Islet precursor cell (in vitro differentiated cells): ENCODE measurements at places on chromosomes 6 and 20.

GRCh38 chr20:3929713-3930060 is 40.5 kb downstream of the PANK2 start:
- no peak for DNase-seq

DNA sequence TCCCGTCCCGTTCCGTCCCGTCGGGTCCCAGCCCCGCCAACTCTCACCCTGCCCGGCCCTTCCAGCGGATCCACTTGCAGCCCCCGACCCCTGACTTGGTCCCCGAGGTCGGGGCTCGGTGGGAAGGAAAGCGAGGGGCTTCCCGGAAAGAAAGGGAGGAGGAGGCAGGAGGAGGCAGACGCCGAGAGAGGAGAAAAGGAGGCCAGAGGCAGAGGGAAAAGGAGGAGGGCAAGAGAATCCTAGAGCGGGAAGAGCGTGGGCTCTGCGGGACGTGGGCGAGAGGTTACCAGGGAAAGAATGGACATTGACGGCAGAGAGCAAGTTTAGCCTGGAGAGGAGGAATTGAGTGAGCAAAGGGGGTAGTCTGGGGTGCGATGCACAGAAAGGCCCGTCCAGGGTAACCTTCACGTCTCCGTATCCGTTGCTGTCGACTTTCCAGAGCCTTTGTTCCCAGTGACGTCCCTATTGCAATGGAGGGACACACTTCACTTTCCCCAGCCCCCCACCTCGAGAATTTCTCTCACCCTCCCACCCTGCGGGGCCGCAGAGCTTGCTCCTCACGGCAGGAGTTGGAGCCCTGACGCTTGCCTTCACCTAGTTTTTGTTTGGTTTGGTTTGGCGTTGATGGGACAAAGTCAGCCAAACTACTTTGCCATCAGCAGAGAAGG is 477 bp upstream of the MOXD1 start:
- DNase-seq, result no peak

GRCh38 chr6:132568611-132569010 is 1.5 kb upstream of the TAAR6 start:
- no peak for DNase-seq

GRCh38 chr6:150016324-150017185 is 8.8 kb downstream of the RAET1L start:
- DNase-seq, result peak; percentile 56
